Fibroblast of skin of scalp (primary cell): ENCODE measurements at places on chromosomes 5 and 9.

GRCh38 chr9:118038713-118039112 lies 334.5 kb downstream of the TLR4 start:
- DNase-seq = no peak

DNA sequence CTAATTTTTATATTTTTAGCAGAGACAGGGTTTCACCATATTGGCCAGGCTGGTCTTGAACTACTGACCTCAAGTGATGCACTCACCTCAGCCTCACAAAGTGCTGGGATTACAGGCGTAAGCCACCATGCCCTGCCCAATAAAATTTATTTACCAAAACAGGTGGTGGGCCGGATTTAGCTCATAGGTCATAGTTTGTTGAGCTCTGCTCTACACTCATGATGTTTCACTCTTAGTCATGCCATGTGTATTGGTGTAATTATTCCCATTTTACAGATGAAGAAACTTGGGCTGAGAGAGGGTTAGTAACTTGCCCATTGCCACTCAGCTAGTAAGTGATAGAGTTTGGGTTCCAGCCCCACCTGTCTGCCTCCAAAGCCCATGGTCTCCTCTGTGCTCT lies 93.1 kb upstream of the WWC1 start:
- DNase-seq = no peak

- peak; percentile 80 for DNase-seq
Observed at GRCh38 chr5:60148366-60148765, 254.8 kb upstream of the PDE4D start.

- DNase-seq = no peak
Observed at GRCh38 chr5:152226191-152226590, 178.9 kb downstream of the NMUR2 start.

GRCh38 chr5:56479696-56480077 lies 246.6 kb upstream of the ANKRD55 start:
- no peak for DNase-seq

DNA sequence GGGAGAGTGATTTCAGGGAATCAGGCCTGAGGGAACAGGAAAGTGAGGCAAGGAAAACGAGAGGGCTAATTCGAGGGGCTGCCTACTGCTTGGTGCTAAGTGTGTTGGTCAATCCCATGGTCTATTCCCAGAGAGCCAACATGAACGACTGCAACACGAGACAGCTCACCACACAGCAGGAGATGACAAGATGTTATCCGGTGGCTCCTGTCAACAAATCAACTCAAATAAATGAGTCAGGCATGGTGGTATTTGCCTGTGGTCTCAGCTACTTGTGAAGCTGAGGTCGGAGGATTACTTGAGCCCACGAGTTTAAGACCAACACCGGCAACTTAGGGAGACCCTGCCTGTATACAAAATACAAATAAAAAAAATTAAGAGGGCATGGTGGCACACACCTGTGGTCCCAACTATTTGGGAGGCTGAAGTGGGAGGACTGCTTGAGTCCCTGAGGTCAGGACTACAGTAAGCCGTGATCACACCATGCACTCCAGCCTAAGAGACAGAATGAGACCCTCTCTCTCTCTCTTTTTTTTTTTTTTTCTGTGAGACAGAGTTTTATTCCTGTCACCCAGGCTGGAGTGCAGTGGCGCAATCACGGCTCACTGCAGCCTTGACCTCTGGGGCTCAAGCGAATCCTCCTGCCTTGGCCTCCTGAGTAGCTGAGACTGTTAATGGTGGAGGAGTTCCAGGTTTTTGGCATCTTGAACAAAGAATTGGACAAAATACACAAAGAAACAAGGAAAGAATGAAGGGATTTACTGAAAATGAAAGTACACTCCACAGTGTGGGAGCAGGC lies 9.0 kb upstream of the FAF2 start:
- peak; percentile 92 for DNase-seq

- peak; percentile 90 for DNase-seq
Observed at GRCh38 chr5:68114378-68115040, 101.0 kb upstream of the PIK3R1 start.

- DNase-seq = peak; percentile 46
Observed at GRCh38 chr9:83708515-83709158, 879 bp upstream of the UBQLN1 start.

DNA sequence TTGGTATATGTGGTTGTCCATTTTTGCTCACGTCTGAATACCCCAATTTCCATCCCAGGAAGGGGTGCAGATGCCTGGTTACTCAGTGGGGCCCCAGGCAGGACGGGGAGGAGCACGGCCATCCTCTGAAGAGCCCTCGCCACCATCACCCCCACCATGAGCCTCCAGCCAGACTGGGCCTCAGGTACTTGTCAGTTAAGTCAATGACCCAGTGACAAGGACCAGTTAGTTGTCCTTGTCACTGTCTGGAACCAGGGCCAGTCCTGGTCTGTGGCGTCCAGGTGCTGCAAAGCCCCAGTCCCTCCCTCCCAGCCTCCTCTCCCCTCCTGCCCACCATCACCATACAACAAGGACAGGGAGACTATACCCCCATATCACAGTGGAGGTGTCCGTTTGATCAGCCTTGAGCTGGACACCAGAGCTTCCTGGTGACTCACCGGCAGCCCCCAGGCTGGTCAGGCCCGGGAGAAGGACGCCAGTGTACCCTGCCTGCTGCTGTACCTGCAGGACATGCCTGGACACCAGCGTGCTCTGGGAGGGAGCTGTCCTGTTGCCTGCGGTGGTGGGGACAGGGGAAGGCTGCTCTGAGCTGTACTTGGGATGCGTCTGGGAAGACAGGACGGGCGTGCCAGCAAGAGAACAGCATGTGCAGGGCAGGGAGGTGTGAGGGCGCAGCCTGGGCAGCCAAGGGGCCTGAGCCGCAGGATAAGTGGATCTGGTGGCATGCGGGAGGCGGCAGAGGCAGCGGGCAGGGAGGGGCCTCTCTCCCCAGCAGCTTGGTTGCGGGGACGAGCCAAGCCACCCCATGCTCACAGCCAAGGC lies 32.6 kb upstream of the TTLL11 start:
- DNase-seq = no peak

DNA sequence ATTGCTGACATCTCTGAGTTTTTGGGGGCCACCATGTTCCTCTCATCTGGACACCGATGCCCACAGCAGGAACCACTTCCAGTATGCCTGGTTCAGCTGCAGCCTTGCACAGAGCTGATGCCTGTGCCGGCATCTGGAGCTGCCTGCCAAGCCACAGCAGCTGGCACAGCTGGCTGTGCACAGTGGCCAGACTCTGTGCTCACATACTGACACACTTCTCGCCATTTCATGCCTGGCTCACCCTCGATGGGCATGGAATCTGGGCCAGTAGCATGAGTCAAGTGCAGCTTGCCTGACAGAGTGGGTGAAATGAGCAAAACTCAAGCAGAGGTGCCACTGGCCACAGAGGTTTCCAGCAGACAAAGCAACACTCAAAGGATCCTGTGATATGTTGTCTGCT lies 863.4 kb downstream of the DNAH5 start:
- no peak for DNase-seq

DNA sequence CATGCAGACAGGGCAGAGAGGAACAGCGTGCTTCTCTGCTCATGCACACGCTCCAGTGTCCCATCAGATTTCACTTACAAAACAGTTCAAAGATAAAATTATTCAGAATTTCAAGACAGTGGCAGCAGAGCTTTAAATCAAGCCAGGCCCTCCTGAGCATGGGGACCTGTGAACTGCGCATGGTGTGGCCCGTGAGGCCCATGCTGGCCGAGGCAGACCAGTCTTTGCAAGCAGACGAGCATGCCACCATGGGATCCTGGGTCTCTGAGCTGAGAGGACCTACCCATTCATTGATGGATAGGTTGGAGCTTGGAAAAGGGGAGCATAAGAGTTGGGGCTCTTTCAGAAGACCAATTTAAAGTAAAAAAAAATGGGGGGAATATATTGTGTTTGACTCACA lies 35.0 kb upstream of the SAP30L start:
- DNase-seq = no peak

- peak; percentile 32 for DNase-seq
Observed at GRCh38 chr9:88775559-88775958, 215.7 kb upstream of the S1PR3 start.

GRCh38 chr5:178287791-178288105 lies 55.1 kb upstream of the PHYKPL start:
- no peak for DNase-seq

DNA sequence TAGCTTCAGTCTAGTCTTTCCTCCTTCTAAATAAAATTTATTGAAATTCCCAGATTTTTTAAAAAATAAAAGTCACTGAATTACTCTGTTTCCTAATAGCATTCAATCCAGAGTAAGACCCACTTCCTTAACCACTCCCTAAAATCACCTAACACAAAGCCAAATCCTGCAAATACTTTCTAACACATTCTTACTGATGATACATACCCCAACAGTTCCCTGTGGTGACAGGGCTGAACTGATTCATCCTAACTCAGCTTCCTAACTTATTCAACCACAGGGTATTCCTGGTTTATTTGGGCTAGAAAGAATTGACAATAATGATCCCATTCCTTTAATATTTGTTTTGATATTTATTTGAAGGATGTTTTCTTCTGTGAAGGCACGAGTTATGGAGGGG lies 40.7 kb upstream of the ZNF300 start:
- peak; percentile 45 for DNase-seq

GRCh38 chr9:116639251-116639741 lies 47.8 kb upstream of the TRIM32 start:
- DNase-seq = peak; percentile 83

GRCh38 chr9:92141144-92142129 lies 26.2 kb upstream of the SPTLC1 start:
- peak; percentile 12 for DNase-seq

DNA sequence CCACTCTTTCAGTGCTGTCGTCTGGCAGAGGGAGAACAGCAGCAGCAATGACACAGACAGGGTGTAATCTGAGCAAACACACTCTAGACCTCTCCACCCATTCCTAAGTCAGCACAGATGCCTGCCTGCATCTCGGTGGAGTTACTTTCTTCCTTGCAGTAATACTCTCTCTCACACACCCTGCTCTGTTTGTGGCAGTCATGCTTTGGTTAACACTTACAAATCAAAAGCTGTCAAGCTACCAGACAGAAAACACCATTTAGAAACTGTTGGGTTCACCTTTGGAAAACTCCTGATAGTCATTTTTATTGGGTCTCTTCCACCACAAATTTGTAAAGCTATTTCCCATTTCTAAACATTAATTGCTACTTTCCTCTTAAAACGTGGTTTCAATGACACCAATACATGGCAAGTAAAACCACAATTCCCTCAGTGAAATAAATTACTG lies 27.3 kb downstream of the LHFPL2 start:
- DNase-seq = peak; percentile 54

DNA sequence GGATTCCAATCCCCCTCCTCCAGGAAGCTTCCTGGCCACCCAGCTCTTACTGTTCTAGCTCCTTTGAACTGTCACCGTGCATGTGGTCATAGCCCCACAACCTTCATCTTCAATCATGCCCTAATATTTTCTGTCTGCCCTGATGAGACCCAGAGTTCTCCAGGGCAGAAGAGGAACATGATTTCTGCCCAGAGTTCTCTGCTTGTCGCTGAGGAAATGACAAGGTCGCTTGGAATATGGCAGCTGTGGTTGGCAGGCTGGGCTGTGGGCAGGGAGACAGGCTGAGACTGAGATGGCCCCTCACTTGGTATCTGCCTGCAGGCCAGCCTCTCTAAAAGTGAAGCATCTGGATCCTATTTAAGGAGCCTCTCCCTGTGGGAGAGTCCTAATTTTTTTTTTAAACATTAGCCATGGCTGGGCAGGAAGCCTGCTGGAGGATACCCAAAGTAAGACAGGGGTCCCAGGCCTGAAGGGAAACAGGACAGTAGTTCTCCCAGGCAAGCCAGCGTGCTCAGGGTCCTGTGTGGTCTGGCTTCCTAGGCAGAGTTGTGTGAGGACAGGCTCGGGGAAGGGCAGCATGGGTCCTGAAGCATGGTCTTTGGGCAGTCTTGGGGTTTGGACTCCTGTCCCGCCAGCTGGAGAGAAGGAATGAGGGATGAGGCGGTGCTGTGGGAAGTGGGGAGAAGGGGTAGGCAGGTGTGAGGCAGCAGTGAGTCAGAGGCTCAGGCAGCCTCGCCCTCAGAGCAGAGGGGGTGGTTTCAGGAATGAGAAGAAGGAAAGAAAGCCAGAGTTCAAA lies 242.1 kb downstream of the FSTL4 start:
- DNase-seq = no peak

- peak; percentile 98 for DNase-seq
Observed at GRCh38 chr9:21836437-21837161, 34.2 kb downstream of the MTAP start.

DNA sequence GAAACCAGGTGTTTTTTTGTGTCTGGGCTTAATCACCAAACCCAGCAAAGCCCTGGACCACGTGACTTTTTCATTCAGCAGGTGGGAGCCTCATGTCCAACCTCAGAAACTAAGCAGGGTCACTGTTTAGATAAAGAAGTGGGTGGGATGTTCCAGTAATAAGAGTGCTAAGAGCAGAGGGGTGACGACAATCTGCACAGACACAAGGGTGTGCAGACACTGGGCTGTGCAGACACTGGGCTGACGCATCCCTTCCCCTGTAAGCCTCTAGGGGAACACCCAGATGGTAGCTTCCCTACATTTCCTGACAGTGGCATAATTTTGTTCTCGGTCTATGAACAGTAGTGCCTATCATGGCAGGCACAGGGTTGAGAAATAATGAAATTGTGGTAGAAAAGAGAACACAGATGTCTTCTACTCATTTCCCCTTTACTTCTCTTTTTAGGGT lies 85.1 kb downstream of the SAXO1 start:
- DNase-seq = no peak

DNA sequence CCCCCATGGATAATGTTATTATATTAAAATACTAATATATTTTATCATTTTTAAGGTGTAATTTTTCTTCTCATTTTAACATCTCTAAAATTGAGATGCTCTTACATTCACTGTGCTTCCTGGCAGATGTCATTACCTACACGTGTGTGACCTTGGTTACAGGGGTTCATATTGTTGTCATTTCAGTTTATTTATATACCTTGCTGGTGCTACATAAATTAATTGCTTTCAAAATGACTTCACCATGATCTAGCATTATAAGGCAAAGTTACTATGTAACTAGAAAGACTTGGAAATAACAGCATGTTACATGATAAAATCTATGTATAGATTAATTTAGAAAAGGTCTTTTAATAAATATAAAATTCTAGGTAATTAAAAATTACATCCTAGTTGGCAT lies 60.9 kb downstream of the ARHGEF28 start:
- no peak for DNase-seq

DNA sequence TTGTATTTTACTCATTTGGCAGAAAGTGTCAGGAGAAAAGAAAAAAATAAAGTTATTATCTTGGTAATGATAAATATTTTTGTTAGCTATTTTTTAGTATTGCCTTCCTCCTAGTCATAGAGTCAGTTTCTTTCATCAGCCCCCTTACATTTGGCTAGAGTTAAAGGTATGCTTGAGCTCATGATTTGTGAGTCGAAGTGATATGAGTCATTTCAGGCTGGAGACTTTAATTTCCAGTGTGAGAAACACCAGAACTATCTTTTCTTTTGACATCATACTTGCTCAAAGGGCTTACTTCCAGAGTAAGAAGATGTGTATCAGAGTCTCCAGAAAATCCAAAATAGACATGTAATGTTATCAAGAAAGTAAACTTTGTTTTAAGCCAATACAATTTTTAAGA lies 746.7 kb upstream of the TYRP1 start:
- DNase-seq = peak; percentile 80

- DNase-seq = peak; percentile 61
Observed at GRCh38 chr5:37721447-37721871, 118.4 kb downstream of the GDNF start.
